ENCODE measurements at places on chromosomes 11 and 22.

DNA sequence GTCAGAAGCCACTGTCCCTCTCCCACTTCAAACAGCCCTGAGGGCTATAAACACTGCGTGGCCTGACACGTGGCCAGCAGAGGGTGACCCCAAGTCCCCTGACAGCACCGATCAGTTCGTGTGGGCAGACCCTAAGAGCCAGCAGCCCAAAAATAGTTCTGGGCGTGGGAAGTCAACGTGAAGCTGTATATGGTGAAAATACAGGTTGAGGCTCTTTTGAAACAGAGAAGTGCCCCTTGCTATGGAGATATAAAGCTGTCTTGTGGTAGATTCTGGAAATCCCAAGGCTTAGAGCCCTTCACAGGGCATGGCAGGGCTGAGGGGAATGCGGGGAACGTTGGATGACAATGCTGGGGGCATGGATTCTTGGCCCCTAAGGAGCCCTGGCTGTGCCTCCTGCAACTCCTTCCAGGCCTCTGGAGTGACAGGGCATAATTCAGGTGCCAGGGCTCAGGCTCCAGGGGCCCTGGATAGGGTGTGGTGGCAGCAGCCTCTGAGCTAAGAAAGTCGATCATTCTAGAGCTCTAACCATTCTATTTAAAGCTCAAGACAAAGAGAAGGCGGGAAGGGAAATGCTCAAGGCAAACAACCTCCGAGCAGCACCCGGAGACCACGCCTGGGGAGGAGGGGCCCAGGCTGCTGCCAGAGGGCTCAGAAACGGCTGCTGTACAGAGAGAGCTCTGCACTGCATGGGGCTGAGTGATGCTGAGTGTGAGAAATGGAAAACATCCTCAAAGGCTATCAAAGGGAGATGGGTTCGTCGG, 60.4 kb upstream of the CD5 start:
- peak; percentile 48 for DNase-seq

DNA sequence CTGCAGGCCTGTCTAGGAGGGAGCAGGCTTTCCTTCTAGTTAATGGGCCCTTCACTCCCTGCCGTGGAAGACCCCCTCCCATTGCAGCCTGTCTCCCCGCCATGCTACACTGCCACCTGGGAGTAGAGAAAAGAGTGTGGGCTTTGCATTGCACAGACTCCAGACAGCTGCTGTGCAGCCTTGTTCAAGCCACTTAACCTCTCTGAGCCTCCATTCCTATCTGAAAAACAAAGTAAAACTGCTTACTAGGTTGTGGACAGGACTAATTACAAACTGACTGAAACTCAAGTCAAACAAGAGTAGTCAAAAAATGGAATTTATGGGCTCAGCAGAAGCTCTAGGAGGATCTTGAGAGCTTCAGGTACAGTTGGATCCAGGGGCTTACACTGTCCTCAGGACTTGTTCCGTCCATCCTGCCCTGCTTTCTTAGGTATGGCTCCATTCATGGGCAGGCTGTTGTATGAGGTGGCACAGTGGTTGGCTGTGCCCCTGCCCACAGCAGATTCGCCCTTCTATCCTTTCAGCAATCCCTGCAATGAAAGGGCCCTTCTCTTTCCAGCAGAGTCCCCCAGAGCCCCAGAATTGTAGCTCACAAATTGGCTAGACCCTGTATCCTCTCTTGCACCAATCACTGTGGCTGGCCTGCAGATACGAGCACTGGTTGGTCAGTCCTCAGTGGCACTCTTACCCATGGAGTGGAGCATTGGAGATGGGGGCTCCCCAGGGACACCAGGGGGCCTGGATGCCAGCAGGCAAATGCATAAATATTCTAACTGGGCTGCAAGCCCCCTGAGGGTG, 19.6 kb downstream of the PRDM11 start:
- no peak for DNase-seq

DNA sequence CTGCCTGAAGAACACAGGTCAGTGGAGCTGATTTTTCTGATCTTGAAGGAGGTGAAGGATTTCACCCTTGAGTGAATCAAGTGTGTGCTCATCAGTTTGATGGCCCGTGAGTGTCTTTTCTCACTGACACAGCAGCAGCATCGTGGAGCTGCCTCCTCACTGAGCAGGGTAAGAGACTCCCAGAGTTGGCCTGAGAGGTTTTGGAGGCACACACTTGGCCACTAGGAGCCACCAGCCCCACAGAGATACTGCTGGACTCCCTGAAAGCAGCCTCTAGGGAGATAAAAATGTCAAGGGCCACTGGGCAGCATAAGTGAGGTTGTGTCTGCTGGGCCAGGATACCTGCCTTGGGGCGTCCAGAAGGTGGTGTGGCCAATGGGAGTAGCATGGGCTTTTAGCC, 245.4 kb downstream of the GRIK4 start:
- no peak for DNase-seq

DNA sequence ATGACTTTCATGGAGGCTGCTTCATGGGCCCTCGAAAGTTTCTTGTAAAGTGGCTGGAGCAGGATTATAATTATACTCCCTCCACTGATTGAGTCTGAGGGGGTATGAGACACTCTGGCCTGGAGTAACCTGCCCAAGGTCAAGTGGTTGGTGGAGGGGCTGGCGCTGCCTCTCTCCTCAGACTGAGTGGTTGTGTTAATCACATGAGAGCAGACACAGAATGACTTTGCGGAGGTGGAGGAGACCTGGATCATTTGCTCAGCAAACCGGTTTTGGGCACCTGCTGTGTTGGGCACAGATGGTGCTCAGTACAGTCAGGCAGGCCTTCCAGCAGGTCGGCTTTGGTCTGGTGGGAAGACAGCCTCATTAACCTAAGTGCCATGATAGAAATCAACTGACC, 11.8 kb downstream of the BCR start:
- DNase-seq: no peak

DNA sequence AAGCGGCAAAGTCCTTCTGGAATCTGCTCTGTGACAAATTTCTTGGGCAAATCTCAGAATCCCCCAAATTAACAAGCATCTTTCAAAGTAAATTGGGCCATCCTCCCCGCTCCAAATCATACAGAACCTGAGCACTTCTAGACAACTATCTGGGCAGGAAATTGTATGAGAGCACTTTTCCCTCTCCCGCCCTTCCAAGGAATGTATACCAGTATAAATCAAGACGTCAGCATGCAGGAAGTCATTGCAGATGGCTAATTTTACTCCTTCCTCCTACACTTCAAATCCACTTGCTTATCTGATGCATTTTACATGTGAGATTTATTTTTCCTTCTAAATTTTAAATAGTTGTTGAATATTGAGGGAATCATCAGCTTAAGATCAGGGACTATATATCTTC, 52.1 kb downstream of the NTM start:
- DNase-seq: no peak

DNA sequence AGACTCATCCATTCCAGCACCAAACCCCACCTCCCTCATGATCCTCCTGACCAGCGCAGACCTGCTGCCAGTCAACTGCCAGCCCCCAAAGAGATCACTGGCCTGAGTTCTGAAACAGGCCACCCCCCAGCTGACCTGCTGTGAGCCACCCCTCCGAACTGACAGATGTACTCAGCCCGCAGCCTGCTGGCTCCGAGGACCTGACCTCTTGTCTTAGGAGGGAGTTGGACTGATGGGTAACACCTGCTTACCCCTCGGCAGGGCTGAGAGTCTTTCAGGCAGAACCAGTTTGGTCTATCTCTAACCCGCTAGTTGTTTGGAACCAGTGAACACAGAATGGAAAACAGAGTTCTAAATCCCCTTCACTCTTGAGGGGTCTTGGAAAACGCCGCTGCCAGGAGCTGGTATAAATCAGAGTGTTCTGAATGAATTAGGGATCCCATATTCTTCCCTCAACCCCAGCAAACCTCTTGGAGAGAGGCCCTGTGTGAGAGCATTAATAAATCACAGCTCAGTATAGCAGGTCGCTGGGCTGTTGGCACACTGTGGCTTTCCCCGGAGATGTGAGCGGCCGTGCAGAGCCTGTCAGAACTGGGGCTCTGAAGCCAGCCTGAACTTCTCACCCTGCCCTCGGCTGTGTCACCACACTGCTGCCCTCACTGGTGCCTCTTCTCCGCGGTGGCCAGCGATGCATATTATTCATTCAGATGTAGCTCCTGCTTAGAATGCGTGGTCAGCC, 165.1 kb upstream of the NCAM1 start:
- DNase-seq: no peak

DNA sequence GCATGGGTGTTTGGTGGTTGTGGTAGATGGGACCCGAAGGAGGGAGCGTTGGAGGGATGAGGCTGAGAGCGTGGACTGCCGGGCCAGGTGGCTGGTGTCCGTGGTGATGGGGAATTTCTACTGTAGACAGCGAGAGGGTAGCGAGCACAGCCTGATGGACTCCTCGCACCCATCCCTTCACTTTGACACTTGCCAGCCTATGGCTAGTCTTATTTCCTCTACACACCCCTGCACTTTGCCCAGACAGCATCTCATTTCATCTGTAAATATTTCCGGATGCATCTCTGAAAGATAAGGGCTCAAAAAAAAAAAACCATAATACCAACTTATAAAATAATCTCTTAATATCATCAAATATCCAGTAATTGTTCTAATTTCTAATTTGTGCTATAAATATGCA, 5.8 kb downstream of the OMP start:
- DNase-seq: no peak

- DNase-seq: no peak
Measured at GRCh38 chr11:130112071-130112830, 42.6 kb downstream of the APLP2 start.

- no peak for DNase-seq
Measured at GRCh38 chr22:50209893-50210292, 9.1 kb downstream of the SELENOO start.

GRCh38 chr11:62721994-62722393, 5.3 kb downstream of the HNRNPUL2 start:
- DNase-seq: no peak

DNA sequence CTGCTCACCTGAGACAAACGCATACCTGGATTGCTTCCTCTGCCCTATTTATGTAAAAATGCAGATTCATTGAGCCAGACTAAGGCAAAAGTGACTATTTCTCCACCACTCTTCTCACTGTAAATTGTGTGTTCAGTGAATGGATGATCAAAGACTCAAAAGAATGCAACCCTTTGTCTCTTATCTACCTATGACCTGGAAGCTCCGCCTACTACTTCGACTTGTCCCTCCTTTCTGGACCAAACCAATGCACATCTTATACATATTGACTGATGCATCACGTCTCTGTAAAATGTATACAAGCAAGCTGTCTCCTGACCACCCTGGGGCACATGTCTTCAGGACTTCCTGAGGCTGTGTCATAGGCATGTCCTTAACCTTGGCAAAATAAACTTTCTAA, 418.0 kb upstream of the SYN3 start:
- no peak for DNase-seq

- DNase-seq: no peak
Measured at GRCh38 chr22:27993201-27993635, 74.2 kb upstream of the PITPNB start.

DNA sequence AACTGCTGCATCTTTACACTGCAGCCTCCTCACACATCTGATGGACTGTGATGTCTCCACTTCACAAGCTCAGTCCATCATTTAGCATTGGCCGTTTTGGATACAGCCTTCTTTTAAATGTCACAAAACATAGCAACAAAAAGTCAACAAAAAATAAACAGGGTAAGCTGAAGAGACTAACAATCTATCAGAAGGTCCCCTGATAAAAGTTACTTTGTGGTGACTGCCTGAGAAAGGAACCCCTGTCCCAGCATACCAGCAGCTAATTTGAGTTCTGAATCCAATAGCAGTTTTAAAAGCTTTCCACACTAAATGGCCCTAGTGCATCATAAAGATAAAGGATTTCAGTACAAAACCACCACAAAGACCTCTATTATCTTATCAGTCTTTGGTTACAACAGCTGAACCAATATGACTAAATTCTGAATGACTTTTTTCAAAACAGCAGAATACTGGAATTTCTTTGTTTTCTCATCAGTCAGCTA, 162.4 kb downstream of the SOX6 start:
- no peak for DNase-seq

GRCh38 chr22:36399472-36399778, 11.7 kb upstream of the MYH9 start:
- DNase-seq: no peak

GRCh38 chr11:114135737-114136151, 76.2 kb downstream of the ZBTB16 start:
- no peak for DNase-seq

- no peak for DNase-seq
Measured at GRCh38 chr11:130318031-130318673, 3.4 kb upstream of the ZBTB44 start.

DNA sequence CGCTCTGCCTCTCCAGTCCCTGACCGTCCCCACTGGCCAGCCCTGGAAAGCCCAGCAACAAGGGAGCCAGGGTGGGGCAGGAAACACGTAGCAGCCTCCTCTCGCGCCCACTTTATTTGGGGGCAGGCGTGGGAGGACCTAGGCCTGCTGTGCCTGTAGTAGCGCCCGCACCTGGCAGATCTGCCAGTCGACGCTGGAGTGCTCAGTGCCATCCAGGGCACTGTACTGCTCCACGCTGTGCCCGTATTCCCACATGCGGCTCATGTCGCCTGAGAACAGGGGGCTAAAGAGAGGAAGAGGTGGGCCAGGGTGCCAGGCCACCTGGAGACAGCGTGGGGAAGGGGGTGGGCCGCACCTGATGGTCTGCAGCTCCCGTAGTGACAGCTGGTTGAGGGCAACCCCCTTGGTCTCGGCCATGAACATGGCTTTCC, 17.0 kb upstream of the DRICH1 start:
- no peak for DNase-seq

DNA sequence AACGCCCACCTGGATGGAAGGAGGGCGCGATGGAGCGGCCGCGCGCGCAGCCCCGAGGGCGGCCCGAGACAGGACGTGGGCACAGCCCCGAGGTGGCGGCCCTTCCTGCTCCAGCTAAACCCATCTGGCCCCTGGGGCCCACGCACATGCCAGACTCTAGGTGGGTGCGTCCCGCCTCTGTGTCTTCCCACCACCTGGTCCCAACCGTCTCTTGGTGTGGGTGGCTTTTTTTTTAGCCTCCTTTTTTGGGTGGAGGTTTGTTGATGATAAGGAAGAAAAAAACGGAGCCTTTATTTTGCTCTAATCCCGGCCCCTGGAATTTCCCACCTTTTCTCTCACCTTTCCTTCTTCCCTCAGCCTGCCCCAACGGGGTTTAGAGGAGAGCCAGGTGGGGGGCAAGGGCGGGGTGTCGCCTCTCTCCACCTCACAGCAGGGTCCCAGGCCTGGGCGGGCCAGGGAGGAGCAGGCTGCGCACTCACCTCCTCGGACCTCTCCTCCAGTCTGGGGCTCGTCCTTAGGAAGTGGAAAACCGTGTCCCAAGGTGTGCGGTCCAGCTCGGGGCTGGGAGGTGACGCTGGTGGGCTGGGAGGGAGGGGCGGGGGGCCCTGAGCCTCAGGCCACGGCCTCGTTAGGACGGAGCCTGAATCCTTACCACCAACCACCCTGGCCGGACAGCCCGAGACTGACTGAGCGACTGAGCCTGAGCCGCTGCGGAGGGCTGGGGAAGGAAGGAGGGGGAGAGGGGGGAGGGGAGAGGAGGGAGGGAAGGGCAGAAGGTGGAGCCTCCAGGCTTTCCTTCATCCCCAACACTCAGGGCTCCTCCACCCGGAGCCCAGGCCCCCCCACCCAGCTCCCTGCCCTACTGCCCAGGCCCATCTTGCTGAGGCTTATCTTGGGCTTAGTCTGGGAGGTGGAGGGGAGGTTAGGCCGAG, at the start of gene SOX10:
Gene SOX10 (minus strand): TSS at position 696 of the 932 bp plus-strand sequence. CDS start 771 bp downstream, outside the sequence.
- no peak for DNase-seq

Data from stimulated activated CD8-positive, alpha-beta memory T cell treated with anti-CD3 and anti-CD28 coated beads, Interleukin-2, amount 100 ng/mL, for 1 hour (primary cell).